Stimulated activated CD4-positive, alpha-beta T cell treated with anti-CD3 and anti-CD28 coated beads, TNF-alpha, amount 100 ng/mL, for 1 hour (primary cell): ENCODE measurements at places on chromosomes 11 and 22.

DNA sequence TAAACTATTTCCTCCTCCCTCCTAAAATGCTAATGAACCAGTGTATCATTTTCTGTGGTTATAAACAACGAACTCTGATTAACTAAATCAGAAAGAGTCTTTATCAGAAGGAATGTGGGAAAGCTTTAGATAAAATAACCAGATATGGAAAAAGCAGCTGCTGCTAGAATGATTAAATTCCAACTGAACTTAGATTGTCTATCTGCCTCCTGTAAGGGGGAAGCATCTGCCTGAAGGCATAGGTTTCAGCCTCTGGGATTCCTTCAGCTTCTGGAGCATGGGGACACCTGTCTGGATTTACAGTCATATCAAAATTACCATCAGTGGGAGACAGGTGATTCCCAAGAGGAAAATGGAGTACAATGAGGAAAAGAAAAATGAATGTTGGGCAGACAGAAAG is 1095.5 kb upstream of the CCDC90B start:
- no peak for DNase-seq

GRCh38 chr22:25702040-25702439 is 39.9 kb upstream of the MYO18B start:
- no peak for DNase-seq

DNA sequence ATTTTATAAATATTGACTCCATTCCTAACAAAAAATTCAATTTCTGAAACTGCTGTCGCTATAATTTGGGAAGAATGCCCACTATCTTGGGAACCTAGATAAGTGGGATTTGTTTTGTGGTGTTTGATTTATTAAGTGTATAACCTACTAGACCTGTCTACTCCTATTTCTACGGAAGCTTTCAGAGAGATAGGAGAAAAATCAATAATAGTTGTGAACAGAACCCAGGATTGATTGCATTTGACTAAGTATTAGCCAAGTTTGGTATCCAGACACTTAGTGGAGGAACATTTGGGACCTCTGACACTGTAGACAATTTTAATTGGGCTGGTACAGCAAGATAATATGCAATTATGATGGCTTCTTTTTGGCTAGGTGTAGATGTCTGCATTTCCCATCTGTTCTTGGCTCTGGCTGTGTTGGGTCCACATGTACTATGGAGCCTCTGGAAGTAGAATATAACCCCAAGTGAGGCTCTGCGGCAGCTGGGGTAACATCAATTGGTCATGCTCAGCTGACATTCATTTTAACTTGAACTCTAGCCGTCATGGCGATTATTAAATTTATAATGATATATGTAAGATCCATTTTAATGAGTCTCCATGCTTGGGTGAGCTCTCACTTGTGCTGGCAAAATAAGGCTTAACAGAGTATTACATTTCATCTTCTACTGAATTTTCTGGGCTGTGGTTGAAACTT is 111.5 kb upstream of the E2F8 start:
- DNase-seq, result no peak

DNA sequence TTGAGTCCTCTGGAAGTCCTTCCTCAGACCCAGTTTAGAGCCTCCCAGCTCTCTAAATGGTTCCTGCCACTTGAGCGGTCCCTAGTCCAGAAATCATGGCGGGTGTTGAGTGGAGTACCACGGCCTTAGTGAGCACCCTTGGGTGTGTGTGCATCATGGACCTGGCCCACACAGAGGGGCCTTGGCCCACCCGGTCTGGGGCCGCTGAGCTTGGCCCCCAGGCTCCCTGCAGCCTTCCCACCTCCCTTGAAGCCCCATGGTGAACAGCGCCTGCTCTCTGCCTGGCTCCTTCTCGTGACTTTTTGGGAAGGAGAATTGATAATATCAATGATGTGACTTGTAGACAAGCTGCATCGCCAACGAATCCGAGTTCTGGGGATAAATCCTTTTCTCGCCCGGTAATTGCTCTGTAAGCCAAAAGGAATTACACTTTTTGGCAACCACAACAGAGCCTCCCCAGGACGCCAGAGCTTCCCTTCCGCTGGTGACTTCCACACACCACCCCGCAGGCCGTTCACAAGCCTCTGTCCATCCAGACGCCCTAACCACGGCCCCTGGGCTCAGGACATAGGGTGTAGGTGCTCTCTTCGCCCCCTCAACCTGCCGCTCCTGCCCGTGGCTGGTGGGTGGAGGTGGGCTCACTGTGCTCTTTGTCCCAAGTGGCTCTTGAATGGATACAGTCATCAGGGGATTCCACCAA is 93.8 kb downstream of the NECTIN1 start:
- no peak for DNase-seq

GRCh38 chr22:39292031-39292462 is 27.4 kb downstream of the RPL3 start:
- DNase-seq, result no peak

- DNase-seq, result no peak
These were observed 33.6 kb upstream of the TUB start for GRCh38 chr11:8047382-8047781.

DNA sequence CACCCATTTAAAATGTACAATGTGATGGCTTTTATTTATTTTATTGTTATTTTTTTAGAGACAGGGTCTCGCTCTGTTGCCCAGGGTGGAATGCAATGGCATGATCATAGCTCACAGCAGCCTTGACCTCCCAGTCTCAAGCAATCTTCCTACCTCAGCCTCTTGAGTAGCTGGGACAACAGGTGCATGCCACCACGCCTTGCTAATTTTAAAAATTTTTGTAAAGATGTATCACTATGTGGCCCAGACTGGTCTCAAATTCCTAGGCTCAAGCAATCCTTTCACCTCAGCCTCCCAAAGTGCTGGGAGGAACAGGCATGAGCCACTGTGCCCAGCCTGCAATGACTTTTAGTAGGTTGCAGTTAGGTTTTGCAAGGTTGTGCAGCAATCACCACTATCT is 14.3 kb downstream of the CLDN5 start:
- no peak for DNase-seq

- no peak for DNase-seq
These were observed 39.0 kb downstream of the SLCO2B1 start for GRCh38 chr11:75189911-75190310.
